ENCODE measurements at places on chromosomes 4 and X.

DNA sequence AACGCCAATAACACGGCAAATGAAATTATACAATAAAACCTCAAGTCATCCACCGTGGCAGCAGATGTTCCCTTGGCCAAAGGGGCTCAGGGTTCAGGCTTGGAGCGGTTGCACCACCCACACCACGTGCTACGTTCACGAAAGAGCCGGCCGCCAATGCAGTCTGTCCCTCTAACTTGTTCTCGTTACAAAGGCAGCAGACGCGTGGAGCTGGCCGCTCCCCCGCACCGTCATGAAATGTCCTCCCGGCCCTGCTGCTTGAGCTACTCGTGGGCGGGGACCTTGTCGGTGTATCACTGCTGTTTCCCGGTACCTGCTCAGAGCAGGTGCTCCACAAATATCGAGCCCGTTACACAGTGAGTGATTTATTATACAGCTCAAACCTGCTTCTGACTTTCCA lies 36.4 kb upstream of the MAN2B2 start:
- DNase-seq, result no peak

DNA sequence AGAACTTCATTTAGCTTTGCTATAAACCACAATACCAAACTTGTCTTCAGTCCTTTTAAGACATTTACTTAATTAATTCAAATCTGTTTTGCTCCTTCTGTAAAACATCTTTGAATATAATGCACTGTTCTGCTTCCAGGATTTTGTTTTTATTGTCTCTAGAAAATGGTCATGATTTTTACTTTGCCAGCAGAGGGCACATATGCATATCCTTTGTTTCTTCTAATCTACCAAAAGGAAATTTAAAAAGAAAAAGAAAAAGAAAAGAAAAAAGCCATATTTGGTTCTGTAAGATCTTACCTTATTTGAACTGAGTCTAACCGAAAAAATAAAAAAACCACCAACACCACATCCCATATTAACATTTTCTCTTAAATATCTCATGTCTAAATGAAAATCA lies 101.9 kb upstream of the CCSER1 start:
- no peak for DNase-seq

DNA sequence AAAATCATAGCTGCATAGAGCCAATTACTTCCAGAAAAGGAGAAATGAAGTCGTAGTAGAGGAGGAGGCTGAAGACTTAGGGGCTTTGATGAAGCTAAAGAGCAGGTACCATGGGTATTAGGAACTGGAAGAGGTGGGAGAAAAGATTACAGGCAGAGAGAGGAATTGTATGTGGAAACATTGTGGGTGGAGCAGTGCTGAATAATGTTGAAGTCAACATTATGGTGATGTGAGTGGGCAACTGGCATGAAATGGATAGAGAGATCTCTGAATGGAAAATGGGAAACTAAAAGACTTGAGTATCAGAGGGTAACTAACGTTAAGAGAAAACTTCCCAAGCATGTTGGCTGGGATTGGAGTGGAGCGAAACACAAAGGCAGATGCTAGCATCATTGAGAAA lies 92.5 kb downstream of the AREG start:
- DNase-seq, result no peak

DNA sequence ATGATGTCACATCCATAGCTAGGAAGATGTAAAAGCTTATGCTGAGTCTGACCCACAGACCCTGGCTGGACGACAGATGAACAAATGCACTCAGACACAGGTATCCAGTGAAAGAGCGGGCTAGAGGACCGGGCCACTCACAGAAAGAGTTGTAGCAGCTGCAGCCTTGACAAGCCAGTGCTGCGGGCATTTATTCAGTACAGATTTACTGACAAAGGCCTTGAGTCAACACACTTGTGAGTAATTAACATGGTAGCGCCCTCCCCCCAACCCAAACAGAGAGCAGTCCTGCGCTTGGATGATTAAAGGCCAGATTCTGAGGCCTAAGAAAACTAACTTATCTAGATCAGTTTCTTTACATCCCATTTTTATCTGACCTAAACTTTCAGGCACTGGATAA lies 244.6 kb downstream of the SPANXN4 start:
- no peak for DNase-seq

- DNase-seq, result no peak
These were observed 139.6 kb downstream of the DCLK2 start for GRCh38 chr4:150217808-150218207.

Measured in stimulated activated CD4-positive, alpha-beta T cell treated with anti-CD3 and anti-CD28 coated beads, Interleukin-1b, Interleukin-23, amount 100 ng/mL, for 1 hour (primary cell).